Stimulated activated CD4-positive, alpha-beta T cell treated with anti-CD3 and anti-CD28 coated beads, Interleukin-15, amount 100 ng/mL, for 48 hours (primary cell): ENCODE measurements at places on chromosomes 1 and 21.
A peak's percentile ranks its signal among the peaks of the same experiment; 100 is the strongest.

DNA sequence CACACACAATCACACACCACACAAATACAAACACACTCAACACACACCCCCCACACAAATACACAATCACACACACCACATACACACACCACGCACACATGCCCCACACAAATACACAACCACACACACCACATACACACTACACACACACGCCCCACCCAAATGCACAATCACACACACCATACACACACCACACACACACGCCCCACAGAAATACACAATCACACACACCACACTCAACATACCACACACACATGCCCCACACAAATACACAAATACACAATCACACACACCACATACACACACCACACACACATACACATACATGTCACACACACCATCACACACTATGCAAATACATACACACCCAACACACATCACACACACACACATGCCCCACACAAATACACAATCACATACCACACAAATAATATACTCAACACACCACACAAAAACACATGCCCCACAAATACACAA is 50.2 kb downstream of the PRDM15 start:
- no peak for DNase-seq

DNA sequence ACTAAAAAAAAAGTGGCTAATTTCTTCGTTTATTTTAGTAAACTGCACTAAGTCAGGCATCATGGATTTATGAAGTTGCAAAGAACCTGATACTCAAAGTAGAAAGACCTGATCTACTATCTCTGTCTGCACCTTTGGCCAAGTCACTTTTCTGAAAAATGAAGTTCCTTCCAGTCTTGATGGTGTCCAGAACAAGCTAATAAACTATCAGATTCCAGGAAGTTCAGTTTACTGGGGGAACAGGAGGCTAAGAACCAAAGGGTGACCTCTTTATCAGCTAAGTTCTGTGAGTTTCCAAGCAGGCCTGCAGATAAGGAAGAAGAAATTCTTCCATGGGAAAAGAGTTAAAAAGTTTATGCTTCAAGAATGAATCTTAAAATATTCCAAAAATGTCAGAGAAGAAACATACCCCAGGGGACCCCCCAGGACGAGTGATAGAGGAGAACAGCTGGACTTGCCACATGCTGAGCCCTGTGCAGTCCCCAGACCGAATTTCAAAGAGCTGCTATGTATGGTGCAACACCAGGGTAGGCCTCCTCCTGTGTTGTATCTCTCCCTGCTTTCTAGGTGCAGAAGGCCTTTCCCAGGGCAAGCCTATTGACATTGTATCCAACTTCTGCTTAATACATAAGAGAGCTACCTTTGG is 72.8 kb upstream of the FGGY start:
- no peak for DNase-seq

DNA sequence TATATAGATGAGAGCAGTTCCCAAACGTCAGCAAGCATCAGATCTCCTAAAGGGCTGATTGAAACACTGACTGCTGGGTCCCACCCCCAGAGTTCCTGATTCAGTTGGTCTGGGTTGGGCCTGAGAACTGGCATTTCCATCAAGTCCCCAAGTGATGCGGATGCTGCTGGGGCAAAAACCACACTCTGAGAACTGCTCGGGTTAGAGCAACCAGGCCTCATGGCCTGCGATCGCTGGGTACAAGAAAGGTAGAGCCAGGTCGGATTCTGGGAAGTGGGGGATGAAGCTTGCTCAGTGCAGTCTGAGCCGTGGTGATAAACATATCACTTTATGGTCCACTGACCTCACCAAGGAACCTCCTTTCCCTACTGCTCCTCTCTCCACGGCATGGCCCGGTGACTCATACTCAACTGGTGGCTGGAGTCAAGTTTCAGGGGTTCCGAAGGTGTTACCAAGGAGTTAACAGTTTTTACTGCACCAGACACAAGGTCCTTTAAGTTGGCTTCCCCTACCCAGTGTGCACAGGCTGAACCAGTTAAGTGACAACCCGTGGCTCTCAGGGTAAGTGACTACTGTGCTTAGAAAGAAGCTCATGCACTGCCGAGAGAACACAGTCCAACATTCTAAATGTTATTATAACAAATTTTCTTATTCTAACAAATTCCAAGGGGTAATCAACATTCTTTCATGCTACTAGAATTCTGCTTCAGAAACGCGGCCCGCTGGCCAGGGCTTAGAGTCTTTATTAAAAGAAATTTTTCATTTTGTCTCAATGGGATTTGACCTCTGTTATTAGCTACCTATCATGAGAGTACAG is 153.5 kb downstream of the TGFBR3 start:
- no peak for DNase-seq

- DNase-seq = no peak
Measured at GRCh38 chr21:42190486-42190863, 28.5 kb upstream of the ABCG1 start.

- peak; percentile 22 for DNase-seq
Measured at GRCh38 chr1:214566158-214567104, 15.0 kb upstream of the PTPN14 start.

- no peak for DNase-seq
Measured at GRCh38 chr1:97849345-97850340, 71.2 kb downstream of the DPYD start.

- no peak for DNase-seq
Measured at GRCh38 chr1:243834130-243834529, 15.9 kb downstream of the AKT3 start.

GRCh38 chr1:186568221-186568620 is 107.3 kb upstream of the PDC start:
- DNase-seq = no peak

GRCh38 chr1:118254001-118254400 is 69.0 kb upstream of the SPAG17 start:
- no peak for DNase-seq

GRCh38 chr1:178371235-178371634 is 125.5 kb downstream of the CLEC20A start:
- no peak for DNase-seq

- no peak for DNase-seq
Measured at GRCh38 chr21:26826801-26827200, 18.4 kb downstream of the ADAMTS1 start.

- no peak for DNase-seq
Measured at GRCh38 chr1:184940226-184940625, 34.1 kb downstream of the NIBAN1 start.

DNA sequence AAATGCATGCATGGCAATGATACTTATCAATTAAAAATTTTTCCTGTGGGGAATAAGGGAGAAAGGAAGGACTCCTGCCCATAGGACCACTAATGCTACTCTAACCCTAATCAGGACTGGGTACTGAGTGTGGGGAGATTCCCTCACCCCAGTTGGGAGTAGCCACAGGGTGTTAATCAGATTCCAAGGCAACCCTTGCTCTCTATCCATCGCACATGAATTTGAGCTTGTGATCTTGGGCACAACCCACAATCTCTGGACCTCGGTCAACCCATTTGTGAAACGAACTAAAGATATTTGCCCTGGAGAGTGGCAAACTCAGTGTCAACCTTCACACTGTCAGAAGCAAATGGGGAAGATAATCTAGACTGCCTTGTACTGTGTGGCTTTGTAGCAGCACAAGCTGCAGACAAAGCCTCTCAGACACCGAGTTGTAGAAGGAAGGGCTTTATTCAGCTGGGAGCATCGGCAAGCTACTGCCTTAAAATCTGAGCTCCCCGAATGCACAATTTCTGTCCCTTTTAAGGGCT is 69.5 kb downstream of the SERINC2 start:
- no peak for DNase-seq

DNA sequence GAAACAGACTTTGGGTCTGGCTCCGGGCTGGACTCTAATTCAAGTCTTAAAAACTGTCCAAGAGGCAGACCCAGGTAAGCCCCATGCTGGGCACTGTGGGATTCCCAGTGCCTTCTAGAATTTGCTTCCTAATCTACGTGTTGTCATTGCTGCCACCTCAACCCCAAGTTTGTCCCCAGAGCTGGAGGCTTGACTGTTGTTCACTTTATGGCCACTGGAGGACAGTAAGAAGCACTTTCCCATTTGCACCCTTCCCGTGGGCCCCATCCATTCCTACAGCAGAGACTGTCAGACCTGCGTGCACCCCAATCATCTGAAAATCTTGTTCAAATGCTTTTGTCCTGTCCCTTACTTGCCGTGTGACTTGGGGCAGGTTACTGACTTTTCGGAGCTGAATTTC is 29.4 kb upstream of the VASH2 start:
- DNase-seq = no peak

DNA sequence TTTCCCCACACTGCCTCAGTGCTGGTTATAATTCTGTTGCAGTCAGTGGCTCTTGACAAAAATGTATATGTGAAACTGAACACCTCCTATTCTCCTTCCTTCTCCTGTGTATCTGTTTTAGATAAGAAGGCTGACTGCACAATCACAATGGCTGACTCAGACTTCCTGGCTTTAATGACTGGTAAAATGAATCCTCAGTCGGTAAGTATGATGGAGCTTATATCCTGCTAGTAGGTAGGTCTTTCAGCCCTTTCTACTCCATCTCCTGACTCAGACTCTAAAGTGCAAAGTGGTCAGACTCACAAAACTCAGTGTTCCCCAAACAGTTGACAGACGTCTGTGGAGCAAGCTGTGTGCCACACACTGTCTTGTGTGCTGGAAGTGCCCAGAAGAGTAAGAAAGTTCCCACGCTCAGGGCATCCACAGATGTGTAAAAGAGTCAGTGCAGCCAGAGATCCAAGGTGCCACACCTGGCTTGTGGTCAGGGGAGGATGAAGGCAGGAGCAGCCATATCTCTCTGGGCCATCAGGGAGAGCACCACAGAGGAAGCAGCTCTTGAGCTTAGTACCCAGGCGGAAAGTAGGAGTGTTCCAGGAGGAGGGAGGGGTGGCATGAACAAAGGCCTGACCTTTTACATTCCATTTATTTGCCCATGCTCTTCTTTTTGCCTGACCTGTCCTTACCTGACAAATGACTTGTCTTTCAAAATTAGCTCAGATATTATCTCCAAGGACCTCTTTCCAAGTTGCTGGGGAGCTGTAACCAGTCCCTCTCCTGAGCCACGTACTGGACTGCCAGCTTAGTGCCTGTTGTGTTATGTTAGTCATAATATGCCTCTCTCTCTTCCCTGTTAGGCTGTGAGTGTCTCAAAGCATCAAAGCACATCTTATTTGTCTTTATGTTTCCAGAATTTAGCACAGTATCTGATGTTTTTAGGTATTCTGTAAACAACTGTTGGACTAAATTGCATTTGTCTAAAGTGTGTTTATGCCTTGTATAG is 14.0 kb upstream of the PODN start:
- DNase-seq = no peak

DNA sequence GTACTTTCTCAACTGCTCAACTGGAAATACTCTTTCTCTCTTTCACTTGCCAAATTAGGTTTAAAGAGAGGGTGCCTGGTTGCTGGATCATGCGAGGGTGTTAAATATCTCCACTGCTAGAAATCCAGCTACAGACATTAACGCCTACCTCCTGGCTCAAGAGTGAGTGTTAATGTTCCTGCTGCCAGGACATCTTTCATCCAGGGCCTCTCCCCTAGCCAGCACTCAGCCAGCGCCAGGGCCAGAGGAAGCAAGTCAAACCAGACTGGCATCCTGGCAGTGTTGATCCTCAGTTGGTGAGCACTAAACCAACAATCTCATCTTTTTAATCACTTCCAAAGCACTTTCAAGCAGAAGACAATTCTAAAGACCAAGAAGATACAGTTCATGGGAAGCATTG is 92.9 kb upstream of the BARHL2 start:
- DNase-seq = no peak

DNA sequence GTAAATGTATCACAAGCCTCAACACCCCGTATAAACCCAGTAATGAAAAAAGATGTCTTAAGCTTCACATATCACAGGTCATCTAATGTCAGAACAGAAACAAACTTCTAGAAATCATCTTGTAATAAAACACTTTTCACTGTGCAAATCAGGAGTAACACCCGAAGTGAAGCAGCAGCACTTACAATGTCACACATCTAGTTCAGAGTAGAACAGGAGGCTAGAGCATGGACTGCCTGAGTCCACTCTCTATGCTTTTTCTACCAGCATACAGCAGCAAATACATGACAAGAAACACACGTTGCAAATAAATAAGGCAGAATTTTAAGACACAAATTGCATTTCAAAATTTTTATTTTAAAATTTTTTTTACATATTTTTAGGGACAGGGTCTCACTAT is 57.2 kb downstream of the AKT3 start:
- DNase-seq = no peak

- no peak for DNase-seq
Measured at GRCh38 chr1:235295902-235296350, 32.1 kb downstream of the ARID4B start.

- no peak for DNase-seq
Measured at GRCh38 chr1:243483071-243483771, 227.4 kb downstream of the SDCCAG8 start.

DNA sequence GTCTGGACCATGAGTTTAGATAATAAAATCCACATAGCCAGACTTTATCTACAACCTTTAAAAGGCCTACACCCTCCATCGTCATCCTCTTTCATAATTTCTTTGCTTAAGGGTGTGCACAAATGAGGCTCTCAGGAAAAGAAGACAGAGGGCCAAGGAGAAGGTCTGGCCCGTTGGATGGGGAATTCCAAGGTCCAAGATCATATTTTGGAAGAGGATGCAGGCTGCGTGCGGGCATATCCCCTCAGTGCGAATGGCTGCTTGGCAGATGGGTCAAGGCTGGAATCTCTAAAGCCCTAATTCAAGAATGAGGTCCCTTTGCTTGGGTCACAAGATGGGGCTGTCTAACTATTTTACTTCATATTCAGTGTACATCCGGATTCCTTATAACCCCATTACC is 782.2 kb upstream of the NCAM2 start:
- no peak for DNase-seq

DNA sequence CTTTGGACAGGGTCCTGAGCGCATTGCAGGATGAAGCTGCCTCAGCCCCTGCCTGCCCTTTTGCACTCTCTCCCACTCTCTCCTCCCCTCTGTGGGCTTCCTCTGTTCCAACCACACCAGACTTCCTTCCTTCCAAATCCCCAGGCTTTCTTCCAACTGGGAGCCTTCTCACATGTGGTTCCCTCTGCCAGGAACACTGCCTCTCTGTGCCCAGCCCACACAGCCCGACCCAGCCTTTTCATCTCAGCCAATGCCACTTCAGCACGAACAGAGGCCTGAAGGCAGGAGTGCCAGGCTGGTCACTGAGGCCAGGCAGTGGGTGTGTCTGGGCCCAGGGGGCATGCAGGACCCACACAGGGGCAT is 5.9 kb downstream of the SELENON start:
- no peak for DNase-seq

DNA sequence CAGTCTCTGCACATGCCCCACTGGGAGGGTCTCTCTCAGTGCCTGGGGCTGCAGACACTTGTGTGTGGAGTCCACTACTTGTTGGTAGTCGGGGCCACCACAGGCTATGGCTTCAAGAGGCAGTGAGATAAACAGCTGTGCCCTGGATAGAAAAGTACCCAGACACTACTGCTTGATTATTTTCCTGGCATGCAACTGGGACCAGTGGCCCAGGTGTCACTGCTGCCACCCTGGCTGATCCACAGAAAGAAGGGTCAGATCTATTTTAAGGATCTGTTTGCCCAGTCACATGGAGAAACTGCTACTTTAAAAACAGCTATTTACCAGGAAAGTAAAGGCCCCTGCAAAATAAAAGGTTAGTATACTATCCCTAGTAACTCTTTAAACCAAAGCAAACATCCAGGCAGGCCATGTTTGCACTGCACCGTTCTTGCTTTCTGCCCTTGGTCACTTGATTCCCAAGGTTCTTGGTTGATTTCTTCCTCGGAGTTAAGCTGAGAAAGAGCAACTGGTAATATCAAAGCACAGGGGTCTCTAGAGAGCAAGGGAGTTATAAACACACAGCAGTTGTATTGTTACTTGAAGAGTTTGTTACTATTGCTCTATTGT is 99.9 kb downstream of the GLUL start:
- DNase-seq = no peak

GRCh38 chr1:218717575-218717974 is 372.4 kb downstream of the TGFB2 start:
- DNase-seq = no peak
